ENCODE measurements at places on chromosomes 4 and X. TPM values are rescaled to one million over a fixed set of nuclear protein-coding genes. Genes with fewer than 3 reads are reported as not detected.
A peak's percentile ranks its signal among the peaks of the same experiment; 100 is the strongest.

CXCL5 gene
- 0.10 TPM for total RNA-seq

GPRASP2 gene
- 11.7 TPM for total RNA-seq

CXCL8 gene
- 12.9 TPM for total RNA-seq

ZNF711 gene
- 0.13 TPM for total RNA-seq

LRP2BP gene
- 0.13 TPM for total RNA-seq

MAOB gene
- not detected for total RNA-seq

GC gene
- not detected for total RNA-seq

DNA sequence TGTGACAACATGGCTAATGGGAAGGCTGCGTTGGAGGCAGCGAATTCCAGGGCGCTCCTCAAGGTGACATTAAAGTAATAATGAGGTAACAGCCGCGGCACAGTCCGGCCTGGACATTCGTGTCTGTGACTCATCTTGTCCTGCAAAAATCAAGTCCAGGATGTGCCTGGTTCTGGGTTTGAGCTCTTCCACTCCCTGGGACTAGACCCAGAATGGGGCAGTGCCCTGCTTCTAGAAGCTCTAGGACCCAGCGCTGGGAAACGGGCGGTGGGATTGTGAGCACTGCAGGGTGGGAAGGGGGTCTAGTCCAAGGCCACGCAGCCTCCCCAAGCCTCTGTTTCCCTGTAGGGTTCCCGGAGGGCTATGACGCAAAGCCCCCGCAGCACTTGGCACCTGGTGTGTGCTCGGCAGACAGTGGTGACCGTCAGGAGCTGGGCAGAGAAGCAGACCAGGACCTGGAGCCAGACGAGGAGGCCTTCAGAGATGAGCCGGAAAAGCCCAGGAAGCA is 34.9 kb downstream of the HMX1 start:
- DNase-seq: no peak

DNA sequence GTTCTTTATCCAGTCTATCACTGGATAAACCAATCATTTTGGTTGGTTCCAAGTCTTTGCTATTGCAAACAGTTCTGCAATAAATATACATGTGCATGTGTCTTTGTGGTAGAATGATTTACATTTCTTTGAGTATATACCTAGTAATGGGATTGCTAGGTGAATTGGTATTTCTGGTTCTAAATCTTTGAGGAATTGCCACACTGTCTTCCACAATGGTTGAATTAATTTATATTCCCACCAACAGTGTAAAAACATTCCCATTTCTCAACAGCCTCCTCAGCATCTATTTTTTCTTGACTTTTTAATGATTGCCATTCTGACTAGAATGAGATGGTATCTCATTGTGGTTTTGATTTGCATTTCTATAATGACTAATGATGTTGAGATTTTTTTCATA is 791.7 kb upstream of the AGA start:
- no peak for DNase-seq

GRCh38 chr4:1721666-1722550 is 587 bp downstream of the TACC3 start:
- DNase-seq: no peak

GRCh38 chr4:127071443-127071842 is 561.3 kb upstream of the INTU start:
- DNase-seq: no peak

DNA sequence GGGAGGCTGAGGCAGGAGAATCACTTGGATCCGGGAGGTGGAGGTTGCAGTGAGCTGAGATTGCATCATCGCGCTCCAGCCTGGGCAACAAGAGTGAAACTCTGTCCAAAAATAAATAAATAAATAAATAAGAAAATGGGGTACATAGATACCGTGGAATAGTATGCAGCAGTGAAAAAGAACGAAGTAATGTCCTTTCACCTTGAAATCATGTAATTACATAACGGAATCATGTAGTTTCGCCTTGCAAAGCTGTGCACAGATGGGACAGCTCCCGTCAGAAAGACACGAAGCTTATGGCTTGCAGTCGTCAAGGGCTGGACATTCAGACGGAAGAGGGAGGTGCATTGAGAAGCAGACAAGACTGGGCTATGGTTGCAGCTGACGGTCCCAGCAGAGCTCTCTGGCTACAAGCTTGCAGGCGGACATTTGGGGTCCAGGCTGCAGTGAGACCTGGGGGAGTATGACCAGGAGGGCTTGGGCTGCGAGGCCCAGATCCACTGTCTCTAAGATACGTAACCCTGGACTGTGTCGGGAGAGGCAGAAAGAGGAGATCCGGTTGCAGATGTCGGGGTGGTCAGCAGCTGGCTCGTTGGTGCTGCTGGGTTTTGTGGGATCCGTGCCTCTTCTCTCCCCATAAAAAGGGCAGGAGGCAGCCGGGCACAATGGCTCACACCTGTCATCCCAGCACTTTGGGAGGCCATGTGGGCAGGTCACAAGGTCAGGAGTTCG is 6.2 kb upstream of the P2RY8 start:
- DNase-seq: no peak

GRCh38 chr4:11605597-11605996 is 176.9 kb upstream of the HS3ST1 start:
- peak; percentile 21 for DNase-seq

DNA sequence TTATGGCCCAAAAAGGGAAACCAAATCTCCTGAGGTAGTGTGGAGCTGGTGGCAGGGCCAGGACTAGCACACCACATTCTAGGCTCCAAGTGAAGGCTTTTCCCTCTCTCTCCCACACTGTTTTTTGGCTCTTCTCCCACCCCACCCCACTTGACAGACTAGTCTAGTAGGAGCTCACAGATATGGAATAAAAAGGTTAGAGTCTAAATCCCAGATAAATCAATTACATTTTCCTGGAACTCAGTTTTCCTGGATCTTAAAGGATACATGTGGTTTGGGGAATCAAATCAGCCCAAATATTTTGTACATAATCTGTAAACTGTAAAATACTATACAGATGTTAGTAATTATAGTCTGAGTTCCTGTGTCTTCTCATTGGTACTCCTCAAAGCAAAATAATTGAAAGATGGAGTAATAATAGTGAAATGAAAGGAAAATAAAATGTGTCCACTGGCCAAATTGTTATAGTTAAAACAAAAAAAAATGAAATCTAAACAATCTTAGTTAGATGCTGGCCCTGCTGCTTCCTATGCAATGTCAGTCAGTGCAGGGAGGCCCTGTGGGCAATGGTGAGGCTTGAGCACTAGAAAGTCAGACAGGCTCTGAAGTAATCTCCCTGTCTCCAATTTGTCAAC is 370.4 kb upstream of the CPEB2 start:
- no peak for DNase-seq

All from HT1080 (cell line).